ENCODE measurements at places on chromosomes 1 and 21.

- DNase-seq: no peak
Observed at GRCh38 chr1:219801156-219801820, 127.1 kb downstream of the SLC30A10 start.

- DNase-seq: no peak
Observed at GRCh38 chr1:193211539-193211938, 25.1 kb upstream of the B3GALT2 start.

GRCh38 chr1:73914951-73915350 is 283.0 kb downstream of the LRRIQ3 start:
- no peak for DNase-seq

DNA sequence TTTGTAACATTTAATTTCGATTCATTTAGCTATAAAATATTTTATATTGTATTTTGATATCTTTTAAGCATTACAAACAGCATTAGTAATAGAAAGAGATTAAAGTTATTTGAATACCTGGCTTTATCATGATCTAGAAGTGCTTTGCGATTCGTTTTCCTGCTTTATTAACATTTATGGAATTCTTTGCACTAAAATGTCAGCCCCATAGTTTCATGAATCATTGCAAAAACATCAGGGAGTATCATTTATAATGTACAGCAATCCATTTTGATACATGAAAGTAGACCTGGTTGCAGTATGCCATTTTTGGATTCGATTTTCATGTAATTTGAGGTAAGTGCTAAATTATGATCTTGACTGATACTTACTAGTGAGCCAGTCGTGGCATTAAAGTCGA is 108.0 kb upstream of the DPYD start:
- no peak for DNase-seq

- peak; percentile 32 for DNase-seq
Observed at GRCh38 chr1:30809514-30810263, 52.1 kb upstream of the LAPTM5 start.

Measured in NCI-H345 (cell line).